ENCODE measurements at places on chromosomes 11 and 22.

DNA sequence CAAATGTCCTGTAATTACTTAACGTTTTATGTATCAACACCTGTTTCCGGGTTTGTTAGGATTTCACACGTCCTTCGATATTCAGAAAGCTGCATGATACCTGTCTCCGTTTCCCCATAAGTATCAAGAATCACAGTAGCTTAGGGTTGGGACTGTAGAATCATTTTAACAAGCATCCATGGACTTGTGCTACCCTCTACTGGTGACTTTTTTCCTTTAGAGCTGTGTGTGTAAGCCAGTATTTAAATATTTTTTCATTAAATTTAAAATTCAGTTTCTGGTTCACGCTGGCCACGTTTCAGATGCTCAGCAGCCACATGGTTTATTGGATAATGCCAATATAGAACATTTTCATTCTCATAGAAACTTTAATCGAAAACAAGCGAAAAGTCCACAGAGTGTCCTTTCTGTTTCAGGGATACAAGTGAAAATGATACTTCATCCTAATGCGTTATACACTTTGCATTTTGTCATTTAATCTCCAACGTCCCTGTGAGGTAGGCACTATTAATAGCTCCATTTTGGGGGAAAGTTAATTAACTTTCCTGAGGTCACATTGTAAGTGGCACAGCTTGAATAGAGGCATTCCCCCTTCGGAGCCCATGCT is 61.5 kb upstream of the SLC25A18 start:
- DNase-seq: peak; percentile 38

GRCh38 chr11:68380786-68381622 is 68.6 kb downstream of the LRP5 start:
- DNase-seq: no peak

DNA sequence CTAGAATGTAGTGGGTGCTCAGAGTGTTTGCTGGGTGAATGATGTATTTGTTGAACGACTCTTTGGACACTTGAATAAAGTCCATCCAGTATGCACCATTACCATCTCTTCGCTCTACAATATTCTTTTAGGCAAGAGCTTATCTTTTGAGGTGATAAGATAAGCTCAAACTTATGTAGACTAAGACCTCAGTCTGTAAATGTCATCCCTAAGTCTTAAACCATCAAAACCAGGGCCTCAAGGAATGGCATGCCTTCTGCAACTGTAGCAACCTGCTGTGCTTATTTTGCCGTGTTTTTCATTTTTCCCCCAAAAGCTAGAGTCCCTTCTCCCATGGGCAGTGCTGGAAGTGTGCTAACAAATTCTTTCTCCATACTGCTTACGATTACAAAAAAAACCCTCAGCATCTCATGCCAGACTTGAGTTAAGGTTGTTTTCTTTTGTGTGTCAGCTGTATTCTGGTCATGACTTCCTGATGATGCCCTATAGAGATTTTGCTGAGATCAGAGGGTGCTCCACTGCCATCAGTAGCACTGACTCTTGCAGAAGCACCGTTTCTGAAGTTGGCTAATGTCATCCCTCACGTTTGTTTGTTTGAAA is 27.8 kb downstream of the LIMK2 start:
- DNase-seq: no peak

- DNase-seq: no peak
Measured at GRCh38 chr11:33892906-33893594, 1.2 kb upstream of the LMO2 start.

- peak; percentile 55 for DNase-seq
Measured at GRCh38 chr11:85663080-85663752, 1.7 kb downstream of the CREBZF start.

DNA sequence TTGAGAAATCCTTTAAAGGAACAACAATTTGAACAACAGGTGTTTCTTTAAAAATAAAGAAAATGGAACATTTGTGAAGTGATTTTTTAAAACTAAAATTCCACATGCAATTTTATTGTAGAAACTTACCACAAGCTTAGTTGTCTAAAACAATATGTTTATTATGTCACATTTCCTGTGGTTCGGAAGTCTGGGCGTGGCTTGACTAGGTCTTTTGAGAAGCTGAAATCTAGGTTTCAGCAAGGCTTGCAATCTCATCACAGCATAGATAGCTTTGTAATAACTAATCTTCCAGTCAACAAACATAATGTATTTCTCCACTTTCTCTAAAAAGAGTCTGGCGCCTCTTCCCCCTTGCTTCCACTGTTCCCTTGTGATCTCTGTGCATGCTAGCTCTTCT is 27.0 kb downstream of the MS4A6A start:
- DNase-seq: no peak

GRCh38 chr11:85875505-85875904 is 20.3 kb downstream of the CCDC83 start:
- no peak for DNase-seq

DNA sequence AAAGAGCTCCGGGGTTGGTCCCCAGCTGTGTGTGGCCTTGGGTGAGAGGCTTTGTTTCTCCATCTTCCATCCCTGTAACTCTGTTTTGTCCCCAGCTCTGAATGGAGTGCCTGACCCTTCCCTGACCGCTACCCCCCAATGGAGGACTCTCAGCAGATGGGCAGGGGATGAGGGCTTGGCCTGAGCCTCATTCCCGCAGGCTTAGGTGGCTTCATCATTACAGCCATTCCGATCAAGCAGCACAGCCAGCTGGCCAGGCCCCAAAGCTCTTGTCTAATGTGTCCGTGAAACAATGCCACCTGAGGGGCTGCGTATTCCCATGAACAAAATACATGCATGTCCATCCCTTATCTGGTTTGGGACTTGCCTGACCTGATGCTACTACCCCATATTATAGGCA is 3.9 kb upstream of the CDC42EP2 start:
- DNase-seq: no peak

GRCh38 chr11:7072401-7073028 is 16.3 kb upstream of the RBMXL2 start:
- DNase-seq: no peak

DNA sequence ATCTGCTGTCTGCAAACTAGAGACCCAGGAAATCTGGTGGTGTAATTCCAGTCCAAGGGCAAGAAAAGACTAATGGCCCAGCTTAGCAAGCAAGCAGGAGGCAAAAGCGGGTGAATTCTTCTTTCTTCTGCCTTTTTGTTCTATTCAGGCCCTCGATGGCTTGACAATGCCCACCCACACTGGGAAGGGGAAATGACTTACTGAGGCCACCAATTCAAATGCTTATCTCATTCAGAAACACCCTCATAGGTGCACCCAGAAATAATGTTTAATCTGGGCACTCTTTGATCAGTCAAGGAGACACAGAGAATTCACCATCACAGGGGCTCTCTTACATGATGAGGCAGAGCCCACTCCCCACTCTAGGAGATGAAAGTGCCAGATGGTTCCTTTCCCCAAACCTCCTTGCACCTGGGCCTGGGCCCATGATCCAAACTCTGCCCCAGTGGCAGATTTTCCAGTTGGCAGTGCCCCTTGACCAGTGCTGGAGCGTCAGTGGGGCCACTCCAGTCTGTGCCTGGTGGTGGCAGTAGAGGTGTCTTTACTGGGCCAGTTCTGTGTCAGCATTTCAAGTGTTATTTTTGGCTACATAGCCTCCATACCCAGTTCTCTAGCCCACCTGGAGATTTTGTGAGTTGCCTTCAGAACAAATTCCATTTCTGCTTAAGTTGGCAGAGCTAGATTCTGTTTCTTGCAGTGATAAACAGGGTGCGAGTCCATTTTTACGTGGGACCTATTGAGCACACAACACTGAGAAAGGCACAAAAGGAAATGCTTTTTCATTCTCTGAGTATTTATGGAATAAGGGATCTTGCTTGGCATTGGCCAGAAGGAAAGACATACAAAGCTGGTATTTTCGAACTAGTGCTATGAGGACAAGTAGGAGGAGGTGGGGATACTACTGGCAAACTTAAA is 7.5 kb downstream of the ELMOD1 start:
- peak; percentile 4 for DNase-seq

- no peak for DNase-seq
Measured at GRCh38 chr11:10584071-10584501, 15.6 kb upstream of the LYVE1 start.

DNA sequence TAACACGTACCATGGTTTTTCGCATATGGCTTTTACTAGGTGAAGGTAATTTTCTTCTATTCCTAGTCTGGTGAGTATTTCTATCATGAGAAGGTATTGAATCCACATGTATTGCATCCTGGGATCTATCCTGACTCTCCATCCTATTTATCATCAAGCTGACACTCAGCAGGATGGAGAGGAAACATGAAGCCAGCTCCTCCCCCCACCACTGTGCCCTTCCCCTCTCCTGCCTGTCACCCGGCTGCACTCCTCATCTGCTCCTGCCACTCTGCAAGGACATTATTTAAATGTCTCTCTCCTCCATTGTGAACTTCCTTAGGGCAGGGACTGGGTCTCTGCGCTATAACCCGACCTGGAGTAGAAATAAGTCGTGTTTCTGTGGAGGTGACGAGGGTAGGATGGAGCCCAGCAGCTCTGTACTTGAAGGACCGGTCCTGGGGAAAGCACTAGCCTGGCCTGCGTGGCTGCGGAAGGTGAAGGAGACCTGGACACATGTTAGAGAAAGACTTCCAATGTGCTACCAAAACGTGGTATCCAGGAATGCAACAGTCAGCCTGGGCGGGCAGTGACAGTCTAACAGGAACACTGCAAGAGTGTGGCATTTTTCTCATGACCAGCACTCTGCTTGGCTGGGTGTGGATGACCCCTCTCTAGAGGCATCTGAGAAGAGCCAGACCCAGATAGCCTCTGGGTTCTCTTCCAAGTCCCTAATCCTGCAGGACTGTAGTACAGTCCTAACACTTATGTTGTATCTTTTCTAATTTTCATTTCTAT is 111.2 kb downstream of the MICAL3 start:
- DNase-seq: no peak

- no peak for DNase-seq
Measured at GRCh38 chr11:95222817-95223216, 8.2 kb downstream of the SESN3 start.

- no peak for DNase-seq
Measured at GRCh38 chr22:46764779-46765485, 2.5 kb downstream of the TBC1D22A start.

GRCh38 chr11:58068655-58069054 is 37.9 kb downstream of the OR6Q1 start:
- no peak for DNase-seq

DNA sequence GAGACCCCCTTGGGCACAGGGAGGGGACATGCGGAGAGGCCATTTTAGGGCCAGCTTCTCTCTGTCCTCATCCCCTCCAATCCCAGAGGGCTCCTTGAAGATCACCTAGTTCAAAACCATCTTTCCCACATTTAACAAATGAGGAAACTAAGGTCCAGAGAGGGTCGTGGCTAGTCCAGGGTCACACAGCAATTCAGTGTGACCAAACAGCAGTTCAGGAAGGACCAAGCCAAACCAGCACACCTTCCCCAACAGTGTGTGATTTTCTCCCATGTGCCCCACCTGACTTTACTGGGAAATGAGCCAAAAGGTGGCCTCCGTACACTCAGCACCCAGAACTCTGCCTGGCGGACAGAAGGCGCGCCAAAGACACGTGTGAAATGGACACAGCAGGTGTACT is 51.3 kb downstream of the CACNA1I start:
- no peak for DNase-seq

- DNase-seq: no peak
Measured at GRCh38 chr22:24216541-24217209, 28.2 kb downstream of the GGT5 start.

DNA sequence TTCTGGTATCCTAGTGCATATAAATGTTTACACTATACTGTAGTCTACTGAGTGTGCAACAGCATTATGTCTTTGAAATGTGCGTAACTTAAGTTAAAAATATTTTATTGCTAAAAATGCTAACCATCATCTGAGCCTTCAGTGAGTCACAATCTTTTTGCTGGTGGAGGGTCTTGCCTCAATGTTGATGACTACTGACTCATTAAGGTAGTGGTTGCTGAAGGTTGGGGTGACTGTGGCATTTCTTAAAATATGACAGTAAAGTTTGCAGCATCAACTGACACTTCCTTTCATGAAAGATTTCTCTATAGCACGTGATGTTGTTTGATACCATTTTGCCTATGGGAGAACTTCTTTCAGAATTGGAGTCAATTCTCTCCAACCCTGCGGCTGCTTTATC is 8.5 kb upstream of the CREBZF start:
- DNase-seq: no peak

DNA sequence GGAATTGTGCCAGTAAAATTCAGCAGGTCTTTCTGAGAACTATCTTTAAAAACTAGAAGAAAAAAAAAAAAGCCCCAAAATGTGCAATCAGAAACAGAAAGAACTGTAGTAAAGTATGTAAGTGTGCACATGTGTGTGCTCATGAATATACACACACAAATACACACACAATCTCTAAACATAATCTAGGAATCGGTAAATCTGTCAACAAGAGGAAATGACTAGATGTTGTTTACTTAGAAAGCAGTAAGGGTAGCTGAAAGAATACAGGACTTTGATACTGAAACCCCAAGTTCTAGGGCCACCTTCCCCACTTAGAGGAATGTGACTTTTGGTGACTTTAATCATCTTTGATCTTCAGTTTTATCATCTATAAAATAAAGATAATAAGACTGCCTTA is 13.2 kb downstream of the UEVLD start:
- no peak for DNase-seq

- DNase-seq: peak; percentile 25
Measured at GRCh38 chr22:19918332-19919106, 23.1 kb upstream of the COMT start.

DNA sequence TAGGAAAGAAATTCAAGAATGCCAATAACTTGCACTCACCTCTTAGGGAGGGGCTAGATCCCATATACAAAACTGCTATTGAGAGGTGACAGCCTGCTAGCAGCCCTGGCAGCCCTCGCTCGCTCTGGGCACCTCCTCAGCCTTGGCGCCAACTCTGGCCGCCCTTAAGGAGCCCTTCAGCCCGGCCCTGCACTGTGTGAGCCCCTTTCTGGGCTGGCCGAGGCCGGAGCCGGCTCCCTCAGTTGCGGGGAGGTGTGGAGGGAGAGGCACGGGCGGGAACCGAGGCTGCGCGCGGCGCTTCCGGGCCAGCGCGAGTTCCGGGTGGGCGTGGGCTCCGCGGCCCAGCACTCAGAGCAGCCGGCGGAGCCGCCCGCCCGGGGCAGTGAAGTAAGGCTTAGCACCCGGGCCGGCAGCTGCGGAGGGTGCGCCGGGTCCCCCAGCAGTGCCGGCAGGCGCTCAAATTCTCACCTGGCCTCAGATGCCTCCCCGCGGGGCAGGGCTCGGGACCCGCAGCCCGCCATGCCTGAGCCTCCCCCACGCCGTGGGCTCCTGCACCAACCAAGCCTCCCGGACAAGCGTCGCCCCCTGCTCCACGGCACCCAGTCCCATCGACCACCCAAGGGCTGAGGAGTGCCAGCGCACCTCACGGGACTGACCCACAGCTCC is 329.9 kb downstream of the FAM181B start:
- no peak for DNase-seq

- DNase-seq: no peak
Measured at GRCh38 chr11:11948242-11948947, 60.0 kb downstream of the DKK3 start.

- no peak for DNase-seq
Measured at GRCh38 chr11:7437696-7438095, 47.6 kb upstream of the OLFML1 start.

GRCh38 chr11:77266766-77267165 is 34.7 kb downstream of the GDPD4 start:
- no peak for DNase-seq

All from erythroblast (primary cell).